ENCODE measurements at places on chromosomes 3 and 15.

DNA sequence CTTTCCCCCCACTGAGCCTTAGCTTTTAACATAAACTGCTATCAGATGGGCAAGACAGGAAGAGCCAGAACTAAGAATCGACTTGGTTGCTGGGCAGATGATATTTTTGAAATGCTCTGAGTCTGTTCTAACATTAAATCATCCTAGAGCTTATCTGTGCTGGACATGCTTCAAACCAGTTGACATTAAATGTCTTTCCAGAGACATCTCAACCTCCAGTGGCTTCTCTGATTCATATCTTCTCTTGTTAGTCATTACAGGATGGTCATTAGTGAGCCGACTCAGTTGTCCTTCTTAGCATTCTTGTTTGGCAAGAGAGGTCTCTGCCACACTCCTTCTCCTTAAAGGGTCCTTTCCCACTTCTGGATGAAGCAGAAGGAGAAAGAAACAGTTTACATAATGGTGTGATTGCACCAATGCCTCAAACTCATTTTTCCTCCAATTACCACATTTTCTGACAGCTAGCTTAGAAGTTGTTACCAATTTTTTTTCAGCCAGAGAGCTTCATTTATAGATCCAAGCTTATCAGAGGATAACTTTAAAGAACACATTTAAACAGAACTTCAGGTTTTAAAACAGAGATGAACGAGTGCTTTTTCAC is 21.7 kb upstream of the SYN2 start:
- no peak for DNase-seq

DNA sequence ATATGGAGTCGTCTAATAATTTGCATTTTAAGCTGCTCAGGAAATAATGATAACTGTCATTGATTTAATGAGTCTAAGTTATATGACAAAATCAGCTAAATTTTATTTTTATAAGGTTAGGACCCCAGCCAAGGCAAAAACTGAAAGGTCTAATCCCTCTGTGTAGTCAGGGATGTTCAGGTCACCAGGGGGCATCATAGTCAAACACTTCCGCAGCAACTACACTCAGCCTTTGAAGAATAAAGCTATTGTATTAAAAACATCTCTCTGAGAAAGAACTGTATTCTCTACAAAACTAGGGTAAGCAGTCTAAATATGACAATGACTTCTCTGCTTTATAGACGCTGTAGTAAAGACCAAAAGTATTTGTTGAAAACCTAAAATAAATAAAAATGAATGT is 15.0 kb downstream of the INTS14 start:
- no peak for DNase-seq

GRCh38 chr3:146559388-146559787 is 15.0 kb upstream of the PLSCR1 start:
- no peak for DNase-seq

DNA sequence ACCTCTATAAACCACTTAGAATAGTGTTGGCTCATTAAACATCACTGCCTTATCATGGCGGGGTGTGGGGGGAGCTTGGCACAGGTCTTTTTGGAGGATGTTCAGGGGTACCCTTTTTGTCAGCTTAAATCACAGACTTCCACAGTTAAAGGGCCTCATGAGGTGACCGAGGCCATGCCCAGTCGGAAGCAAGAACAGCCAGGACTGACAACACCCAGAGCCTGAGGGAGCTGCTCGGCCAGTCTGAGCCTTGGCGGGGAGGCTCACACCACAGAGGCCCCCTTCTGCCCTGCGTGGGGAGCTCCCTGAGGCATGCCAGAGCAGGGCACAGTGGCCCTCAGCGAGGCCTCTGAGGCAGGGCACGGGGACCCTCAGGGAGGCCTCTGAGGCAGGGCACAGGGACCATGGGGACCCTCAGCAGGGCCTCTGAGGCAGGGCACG is 49.5 kb downstream of the UMPS start:
- DNase-seq = no peak

- DNase-seq = no peak
Measured at GRCh38 chr3:187770224-187770623, 25.0 kb upstream of the BCL6 start.

- no peak for DNase-seq
Measured at GRCh38 chr3:64104691-64105111, 81.4 kb upstream of the PSMD6 start.

- DNase-seq = no peak
Measured at GRCh38 chr3:133486658-133487057, 86.8 kb downstream of the BFSP2 start.

- DNase-seq = peak; percentile 93
Measured at GRCh38 chr3:57974796-57975388, 33.3 kb upstream of the FLNB start.

DNA sequence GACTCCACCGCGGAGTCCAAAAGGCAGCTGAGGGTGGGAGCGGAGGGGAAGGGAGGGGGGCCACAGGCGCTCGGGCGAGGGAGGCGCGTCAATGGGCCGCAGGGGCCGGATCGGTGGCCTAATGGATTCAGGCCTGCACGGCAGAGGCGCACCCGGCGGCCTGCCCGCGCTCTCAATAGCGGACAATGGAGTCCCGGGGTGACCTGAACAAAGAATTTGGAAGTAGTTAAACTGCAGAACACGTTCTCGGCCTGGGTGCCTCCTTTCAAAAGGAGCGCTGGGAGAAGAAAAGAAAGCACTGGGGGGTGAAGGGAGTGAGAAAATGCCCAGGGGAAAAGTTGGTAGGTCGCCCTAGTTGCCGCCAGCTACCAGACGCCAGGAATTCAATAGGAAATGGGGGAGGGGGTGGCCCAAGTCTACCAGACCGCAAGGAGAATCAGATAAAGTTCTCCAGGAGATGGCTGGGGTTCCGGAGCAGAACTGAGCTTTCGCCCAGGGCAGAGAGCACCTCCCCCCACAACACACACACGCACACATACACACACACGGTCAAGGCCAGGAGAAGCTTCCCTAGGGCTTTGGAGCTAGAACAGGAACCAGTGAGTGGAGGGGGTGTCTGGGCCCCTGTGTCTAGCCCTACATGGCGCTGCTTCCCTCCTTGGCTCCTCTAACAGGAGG is 25.8 kb upstream of the POLG start:
- DNase-seq = no peak

- peak; percentile 53 for DNase-seq
Measured at GRCh38 chr3:9036404-9037131, 73.3 kb upstream of the RAD18 start.

GRCh38 chr3:105899516-105899915 is 30.7 kb upstream of the CBLB start:
- DNase-seq = peak; percentile 85

DNA sequence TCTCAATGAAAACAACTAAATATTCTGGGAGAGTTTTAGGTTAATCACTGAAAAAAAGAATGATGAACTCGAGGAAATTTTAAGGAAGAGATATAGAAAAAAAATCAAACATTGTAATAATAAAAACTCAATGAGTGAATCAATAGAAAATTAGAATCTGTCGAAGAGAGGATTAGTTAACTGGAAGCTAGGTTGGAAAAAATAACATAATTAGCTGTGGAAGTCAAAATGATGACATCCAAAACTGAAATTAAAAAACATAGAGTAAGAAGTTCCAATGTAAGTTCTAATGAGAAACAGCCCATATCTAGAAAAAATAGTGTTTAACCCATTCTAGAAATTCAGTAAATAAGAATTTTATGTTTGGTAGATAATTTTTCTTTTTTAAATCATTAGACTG is 299.3 kb upstream of the RARB start:
- DNase-seq = no peak

- no peak for DNase-seq
Measured at GRCh38 chr3:38722781-38723568, 73.5 kb upstream of the SCN5A start.

- no peak for DNase-seq
Measured at GRCh38 chr3:149487598-149488197, 13.2 kb downstream of the TM4SF4 start.

- no peak for DNase-seq
Measured at GRCh38 chr3:48413086-48413485, 16.8 kb downstream of the PLXNB1 start.

DNA sequence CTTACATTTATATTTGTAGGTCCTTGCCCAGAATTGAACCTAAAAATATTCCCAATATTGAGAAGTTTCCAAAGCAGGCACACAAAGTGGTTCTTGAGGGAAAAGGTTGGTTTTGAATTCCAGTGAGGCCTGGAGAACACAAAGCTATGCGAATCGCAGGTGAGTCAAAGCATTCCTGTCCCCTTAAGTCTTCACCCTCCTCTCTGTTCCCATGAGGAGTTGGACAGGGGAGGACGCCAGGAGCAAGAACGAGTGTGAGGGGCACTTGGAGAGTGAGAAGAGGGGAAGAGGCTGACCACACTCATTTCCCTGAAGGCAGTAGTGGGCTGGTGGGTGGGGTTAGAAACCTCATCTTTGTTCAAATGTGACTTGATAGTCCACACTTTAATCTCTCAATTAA is 185.8 kb upstream of the EOMES start:
- no peak for DNase-seq

- no peak for DNase-seq
Measured at GRCh38 chr15:61169904-61170695, 59.0 kb downstream of the RORA start.

GRCh38 chr3:66265649-66266048 is 44.8 kb downstream of the SLC25A26 start:
- DNase-seq = no peak

- DNase-seq = no peak
Measured at GRCh38 chr15:58710701-58711100, 38.8 kb downstream of the ADAM10 start.

GRCh38 chr3:166531730-166532129 is 694.5 kb upstream of the BCHE start:
- DNase-seq = no peak

GRCh38 chr15:73493922-73494321 is 51.0 kb downstream of the REC114 start:
- DNase-seq = no peak

GRCh38 chr3:110568246-110568645 is 503.4 kb upstream of the NECTIN3 start:
- DNase-seq = peak; percentile 84

- DNase-seq = no peak
Measured at GRCh38 chr3:6098516-6099157, 762.3 kb upstream of the GRM7 start.

- DNase-seq = no peak
Measured at GRCh38 chr15:39354189-39354588, 226.7 kb upstream of the THBS1 start.

DNA sequence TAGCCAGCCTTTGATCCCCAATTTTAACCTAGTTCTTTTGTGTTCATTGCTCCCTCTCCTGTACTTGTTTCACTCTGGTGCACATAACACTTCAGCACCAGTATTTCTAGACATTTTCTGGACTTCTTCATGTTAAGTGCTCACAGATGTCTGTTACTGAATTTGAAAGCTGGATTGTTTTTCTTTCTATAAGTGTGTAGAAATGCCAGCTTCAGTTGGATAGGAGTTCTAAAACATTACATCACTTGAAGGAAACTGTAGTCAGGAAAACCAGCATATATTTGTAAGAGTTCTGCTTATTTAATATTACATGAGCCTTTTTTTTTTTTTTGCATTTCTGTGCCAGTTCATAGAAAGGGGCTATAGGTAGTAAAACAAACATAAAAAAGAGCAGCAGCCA is 21.6 kb downstream of the QTRT2 start:
- no peak for DNase-seq

DNA sequence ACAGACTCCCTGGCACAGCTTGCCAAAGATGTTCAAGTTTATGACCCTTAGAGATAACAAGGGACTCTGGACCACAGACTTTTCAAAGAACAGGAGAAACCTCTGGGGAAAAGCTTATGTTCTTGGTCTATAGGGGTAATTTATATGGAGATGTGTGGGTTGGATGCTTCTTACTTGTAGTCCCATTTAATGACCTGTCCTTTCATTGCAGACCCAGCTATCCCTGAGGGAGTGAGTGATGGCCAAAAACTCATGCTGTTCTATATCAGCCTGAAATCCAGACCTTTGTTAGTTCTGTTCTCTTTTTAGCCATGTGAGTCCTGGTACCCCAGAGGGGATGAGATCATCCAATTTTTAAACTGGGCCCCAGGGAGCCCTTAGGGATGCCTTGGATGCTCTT is 43.7 kb upstream of the MRPL3 start:
- no peak for DNase-seq

DNA sequence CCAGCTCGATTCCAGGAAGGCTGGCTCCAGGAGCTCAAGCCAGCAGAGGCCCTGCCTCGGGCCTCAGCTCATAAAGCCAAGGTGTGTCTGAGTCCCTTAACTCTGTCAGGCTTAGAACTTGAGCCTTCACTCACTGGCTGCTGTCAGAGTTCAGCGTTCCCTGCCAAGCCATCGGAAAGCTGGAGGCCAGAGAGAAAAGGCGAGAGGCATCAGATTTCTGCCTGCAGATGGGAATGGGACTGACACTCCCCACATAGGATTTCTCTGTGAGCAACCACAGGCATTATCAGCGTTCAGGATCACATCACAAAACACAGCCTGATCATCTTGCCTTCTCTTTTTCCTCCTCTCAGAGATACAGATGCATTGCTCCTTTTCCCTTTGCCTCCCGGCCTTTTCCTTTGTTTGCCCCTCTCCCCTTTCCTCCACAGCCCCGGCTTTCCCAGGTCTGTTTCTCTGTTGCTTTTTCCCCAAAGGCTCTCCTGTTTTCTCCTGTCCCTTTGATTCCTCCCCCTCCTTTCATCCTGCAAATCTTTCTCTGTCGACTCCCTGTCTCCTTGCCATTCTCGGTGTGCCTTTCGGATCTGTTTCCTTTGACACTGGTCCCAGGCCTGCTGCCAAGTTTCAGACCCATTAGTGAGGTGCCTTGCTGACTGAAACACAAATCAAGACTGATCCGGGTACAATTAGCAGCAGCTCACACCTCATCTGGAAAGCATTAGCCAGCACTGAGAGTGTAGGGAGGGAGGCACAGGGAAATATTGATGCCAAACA is 44.5 kb upstream of the BOC start:
- peak; percentile 74 for DNase-seq

DNA sequence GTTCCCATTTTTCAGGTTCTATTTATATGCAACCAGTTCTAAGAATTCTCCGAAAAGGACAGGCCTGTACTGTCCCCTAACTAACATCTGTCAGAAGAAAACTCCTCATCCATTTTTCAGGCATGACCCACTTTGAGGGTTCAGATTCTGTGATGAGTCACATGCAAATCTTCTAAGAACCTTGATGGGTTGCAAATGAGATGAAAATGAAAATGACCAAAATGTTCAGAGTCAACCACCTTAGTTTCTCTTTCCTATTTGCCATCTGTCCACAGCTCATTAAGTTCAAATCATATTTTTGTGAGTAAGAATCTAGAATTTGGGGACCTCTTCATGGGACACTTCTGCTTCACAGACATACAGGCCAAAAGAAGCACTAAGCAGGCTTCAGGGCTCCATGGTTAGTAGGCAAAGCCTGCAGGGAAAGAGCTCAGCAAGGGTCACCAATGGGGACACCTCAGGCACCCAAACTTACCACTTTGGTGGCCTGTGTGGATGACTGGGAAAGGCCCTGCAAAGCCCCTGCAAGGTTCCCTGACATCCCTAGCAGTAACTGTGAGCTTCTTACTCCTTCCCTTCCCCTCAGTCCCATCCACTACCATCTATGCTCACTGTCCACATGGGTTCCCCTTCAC is 122.0 kb downstream of the WDR76 start:
- DNase-seq = no peak

- DNase-seq = peak; percentile 89
Measured at GRCh38 chr3:8445861-8446260, 55.8 kb upstream of the LMCD1 start.

GRCh38 chr15:77473328-77473727 is 52.6 kb downstream of the HMG20A start:
- DNase-seq = no peak

GRCh38 chr3:48528754-48529153 is 24.8 kb upstream of the SHISA5 start:
- no peak for DNase-seq

GRCh38 chr3:156131241-156131640 is 10.9 kb downstream of the KCNAB1 start:
- DNase-seq = no peak

- DNase-seq = no peak
Measured at GRCh38 chr3:82088749-82089148, 327.3 kb upstream of the GBE1 start.
